ENCODE measurements at places on chromosomes 16 and 17. TPM values are rescaled to one million over a fixed set of nuclear protein-coding genes. Genes with fewer than 3 reads are reported as not detected.

DNA sequence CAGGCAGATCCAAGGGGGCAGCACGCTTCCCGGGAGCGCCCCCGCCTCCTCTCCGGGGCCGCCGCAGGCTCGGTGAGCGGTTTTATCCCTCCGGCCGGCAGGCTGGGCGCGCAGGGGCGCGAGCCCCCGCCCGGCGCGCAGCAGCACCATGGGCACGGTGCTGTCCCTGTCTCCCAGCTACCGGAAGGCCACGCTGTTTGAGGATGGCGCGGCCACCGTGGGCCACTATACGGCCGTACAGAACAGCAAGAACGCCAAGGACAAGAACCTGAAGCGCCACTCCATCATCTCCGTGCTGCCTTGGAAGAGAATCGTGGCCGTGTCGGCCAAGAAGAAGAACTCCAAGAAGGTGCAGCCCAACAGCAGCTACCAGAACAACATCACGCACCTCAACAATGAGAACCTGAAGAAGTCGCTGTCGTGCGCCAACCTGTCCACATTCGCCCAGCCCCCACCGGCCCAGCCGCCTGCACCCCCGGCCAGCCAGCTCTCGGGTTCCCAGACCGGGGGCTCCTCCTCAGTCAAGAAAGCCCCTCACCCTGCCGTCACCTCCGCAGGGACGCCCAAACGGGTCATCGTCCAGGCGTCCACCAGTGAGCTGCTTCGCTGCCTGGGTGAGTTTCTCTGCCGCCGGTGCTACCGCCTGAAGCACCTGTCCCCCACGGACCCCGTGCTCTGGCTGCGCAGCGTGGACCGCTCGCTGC, 832 bp downstream of the CDK5R1 start:
- DNase-seq: peak; percentile 59

DNA sequence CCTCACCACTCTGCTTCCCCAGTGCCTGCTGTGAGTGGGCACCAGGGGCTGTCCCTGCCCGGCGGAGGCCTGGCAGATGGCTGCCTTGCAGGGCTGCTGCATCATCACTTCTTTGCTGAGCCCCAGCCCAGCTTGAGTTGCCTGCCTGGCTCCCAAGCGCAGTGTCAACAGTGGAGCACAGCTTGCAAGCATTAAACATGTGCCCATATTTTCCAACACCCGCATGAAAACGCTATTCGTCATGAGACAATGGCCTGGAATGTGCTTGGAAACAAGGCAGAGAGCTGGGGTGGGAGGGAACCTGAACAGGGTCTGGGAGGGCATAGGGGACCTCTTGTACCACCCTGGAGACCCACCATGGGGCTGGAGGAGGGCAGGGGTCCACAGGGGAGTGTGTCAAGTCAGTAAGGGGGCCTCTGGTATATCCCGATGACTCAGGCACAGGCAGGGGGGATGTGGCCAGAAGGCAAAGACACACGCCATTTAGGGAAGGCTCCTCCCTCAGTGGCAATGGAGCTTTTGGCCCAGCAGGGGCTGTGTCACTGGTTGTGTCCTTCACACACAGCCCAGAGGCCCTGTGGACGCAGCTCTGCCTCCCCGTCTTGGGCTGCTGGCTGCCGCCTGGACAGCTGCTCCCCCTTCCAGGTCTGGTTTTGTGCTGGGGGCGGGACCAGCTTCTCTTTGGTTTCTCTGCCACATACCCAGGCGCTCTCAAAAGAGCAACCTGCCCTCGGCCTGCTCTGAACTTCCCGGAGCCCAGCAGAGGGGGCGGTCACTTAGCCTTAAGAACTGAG, 17.4 kb upstream of the MTSS2 start:
- no peak for DNase-seq

DNA sequence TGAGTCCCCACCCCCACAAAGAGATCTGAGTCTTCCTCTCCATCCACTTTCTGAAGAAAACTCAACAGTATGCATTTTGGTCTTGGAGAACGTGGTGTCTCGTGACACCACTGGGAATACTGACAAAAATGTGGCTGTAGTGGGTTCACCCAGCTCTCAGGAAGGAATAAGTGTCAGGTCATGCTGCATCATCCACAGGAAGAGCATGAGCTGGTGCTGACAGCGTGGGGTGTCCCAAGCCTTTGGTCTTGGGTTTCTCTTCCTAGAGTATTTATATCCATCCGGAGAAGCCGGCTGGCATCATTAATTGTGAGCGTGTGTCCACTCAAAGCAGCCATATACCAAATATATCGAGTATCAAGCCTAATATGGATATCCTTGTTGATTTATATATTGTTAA, 55.9 kb downstream of the C17orf67 start:
- DNase-seq: no peak

- DNase-seq: no peak
These were observed 452.3 kb downstream of the CNTNAP4 start for GRCh38 chr16:76729525-76729924.

DNA sequence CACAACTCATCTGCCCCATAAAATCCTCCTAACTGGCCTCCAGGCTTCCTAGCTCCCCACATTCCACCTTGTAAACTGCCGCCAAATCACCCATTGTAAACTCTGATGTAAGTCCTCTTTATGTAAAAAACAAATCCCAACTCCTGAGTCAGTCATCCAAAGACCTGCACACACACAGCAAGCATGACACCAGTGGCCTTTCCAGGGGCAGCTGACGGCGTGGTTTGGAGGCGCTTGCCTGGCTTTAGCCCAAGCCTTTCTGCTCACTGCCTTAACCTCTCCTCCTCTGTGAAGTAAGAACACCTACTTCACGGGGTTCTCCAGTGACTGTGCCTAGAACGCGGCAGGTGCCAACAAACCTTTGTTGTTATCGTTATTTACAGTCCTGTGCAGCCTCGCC, 14.0 kb downstream of the UBE2O start:
- no peak for DNase-seq

DNA sequence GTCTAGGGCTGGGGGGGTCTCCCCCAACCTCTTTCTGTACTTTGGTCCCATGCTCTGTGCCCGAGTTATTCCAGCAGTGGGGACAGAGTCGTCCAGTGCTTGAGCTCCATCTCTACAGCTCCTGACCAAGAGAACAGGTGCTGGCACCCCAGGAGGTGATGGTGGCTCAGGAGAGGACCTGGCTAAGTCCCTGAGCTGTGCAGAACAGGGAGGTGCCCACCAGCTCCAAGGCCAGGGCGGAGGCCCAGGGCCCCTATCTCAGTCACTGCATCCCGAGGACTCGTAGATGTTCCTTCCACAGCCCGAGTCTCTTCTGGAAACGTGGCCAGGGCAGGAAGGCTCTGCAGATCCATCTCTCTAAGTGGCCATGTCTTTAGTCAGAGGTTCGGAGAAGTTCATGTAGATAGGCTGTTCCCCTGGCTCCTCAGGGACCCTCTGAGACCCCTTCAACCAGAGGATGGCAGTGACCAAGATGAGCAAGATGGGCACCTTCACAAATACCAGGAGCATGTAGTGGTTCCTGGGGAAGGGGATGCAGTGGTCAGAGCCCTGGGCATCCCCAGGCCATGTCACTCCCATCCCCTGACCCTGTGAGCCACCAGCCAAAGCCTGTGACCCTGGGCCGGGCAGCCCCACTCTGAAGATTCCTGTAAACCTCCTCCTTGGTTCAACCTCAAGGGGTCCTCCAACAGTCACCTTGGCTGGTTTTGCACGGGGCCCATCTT, 8.7 kb downstream of the CD300LB start:
- DNase-seq: no peak

DNA sequence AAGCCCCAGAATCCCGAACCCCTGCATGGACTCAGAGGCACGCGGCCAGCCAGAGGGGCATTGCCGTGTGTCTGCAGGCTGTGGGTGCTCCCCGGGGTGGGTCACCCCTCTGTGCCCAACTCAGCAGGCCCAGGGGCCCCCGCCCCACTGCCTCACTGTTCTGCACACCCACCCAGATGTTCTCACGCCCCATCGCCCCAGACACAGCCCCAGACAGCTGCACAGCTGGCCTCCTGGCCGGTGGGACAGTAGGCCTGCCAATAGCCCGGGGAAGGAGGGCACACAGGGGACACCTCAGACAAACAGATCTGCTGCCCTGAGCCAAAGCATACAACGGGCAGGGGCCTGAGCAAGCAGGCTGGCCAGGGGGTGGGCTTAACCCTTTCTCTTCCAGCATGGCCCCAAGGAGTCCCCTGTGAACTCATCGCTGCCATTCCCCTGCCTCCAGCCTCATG, 27.6 kb upstream of the NXPH3 start:
- DNase-seq: no peak

DNA sequence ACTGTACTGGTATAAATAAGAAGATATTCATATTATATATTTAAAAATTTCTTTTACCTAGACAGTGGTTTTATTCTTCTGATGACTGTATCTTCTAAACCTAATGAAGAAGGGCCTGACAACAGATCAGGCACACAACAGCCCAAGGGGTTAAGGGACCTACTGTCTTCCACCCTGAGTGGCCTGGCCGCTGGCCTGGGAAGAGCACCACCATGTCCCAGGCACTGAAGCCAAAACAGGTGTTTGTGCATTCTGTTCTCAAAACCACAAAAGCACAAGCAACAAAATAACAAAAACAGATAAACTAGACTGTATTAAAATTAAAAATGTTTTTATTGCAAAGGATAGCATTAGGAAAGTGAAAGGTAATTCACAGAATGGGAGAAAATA, 9.1 kb upstream of the PECAM1 start:
- DNase-seq: no peak

DNA sequence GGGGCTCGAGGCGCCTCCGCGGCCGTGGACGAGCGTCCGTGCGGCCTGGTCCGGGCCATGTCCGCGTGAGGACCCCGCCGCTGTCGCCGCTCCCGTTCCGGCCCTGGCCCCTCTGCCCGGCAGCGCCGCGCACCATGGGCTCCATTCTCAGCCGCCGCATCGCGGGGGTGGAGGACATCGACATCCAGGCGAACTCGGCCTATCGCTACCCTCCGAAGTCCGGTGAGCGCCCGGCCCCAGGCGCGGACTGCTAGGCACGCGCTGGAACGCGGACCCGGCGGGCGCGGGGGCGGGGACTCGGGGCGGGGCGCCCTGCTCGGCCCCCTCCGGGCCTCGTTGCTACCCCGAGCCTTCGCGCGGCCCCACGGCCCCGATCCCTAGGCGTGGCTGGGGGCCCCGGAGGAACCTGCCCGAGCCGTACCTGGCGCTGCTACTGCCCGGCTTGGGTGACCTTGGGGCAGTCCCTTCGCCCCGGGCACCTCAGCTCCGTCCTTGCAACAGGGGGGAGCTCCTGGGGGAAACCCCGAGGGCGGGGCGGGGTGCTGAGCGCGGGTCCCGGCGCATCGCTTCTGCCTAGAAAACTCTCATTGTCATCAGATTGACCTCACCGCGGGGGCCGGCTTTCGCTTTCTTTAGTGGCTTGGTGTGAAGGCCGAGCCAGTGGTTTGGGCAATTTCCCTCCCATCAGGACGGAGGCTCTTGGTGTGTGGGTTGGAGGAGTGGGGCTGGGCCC, 367 bp downstream of the MGRN1 start:
- DNase-seq: peak; percentile 89

The WDR90 gene
- 43.6 TPM for total RNA-seq

DNA sequence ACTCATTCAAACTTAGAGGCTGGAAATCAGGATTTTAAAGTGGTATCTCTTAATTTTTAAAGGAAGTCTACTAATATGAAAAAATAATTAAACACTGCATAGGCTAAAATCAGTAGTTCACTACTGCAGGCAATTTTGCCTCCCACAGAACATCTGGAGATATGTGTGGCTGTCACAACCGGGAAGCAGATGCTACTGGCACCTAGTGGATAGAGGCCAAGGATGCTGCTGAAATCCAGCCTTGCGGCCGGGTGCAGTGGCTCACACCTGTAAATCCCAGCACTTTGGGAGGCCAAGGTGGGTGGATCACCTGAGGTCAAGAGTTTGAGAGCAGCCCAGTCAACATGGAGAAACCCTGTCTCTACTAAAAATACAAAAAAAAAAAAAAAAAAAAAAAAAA, 473.9 kb downstream of the XYLT1 start:
- DNase-seq: no peak

The SOST gene
- total RNA-seq: not detected

GRCh38 chr16:57735755-57736418, at the start of gene KATNB1:
Gene KATNB1 (plus strand): TSS chr16:57735770. CDS start chr16:57737244, 1,474 bp downstream.
- peak; percentile 27 for DNase-seq

Data from activated CD4-positive, alpha-beta T cell treated with anti-CD3 and anti-CD28 coated beads for 36 hours (primary cell).